NCI-H1694 (cell line): ENCODE measurements at places on chromosomes 12 and 14.

DNA sequence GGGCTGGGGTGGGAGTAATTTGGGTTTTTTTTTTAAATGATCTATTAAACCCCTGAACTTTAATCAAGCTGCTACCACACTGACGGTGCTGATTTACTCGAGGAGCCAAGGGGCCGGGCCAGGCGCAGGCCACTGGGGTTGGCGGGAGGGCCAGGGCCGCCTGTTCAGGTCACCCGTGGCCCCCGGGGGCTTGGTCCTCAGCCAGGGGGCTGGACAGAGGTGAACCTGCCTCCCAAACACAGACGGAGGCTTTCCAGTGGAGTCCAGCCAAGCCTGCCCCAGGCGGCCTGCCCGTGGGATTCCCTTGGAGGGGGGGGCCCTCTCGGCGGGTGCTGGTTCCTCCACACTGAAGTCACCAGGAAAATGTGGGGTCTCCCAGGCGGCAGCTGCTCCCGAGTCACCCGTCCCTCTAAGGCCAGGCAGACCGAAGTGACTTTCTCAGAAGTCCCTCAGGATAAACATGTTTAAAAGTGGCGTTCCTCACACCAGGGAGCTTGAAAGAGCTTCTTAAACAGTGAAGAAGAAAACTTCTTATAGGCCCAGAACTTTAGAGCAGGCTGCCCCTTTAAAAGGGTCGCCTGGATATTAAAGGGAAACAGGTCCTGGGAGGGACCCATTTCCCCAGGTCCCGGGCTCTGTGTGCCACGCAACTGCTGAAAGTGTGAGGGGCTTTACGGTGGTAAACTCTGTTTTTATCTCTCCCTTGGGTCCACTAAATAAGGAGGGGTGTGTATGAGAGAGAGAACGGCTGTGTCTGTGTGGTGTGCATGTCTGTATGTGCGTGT, 167.2 kb upstream of the GSC start:
- DNase-seq: peak; percentile 50

- no peak for DNase-seq
These were observed 162.7 kb upstream of the AMIGO2 start for GRCh38 chr12:47242426-47242825.

GRCh38 chr14:69484444-69485314, at the start of gene PLEKHD1:
Gene PLEKHD1 (plus strand): TSS chr14:69484728. CDS start chr14:69484966, 238 bp downstream.
- DNase-seq: no peak

- DNase-seq: peak; percentile 63
These were observed 79.9 kb upstream of the KCNA1 start for GRCh38 chr12:4829793-4830162.

DNA sequence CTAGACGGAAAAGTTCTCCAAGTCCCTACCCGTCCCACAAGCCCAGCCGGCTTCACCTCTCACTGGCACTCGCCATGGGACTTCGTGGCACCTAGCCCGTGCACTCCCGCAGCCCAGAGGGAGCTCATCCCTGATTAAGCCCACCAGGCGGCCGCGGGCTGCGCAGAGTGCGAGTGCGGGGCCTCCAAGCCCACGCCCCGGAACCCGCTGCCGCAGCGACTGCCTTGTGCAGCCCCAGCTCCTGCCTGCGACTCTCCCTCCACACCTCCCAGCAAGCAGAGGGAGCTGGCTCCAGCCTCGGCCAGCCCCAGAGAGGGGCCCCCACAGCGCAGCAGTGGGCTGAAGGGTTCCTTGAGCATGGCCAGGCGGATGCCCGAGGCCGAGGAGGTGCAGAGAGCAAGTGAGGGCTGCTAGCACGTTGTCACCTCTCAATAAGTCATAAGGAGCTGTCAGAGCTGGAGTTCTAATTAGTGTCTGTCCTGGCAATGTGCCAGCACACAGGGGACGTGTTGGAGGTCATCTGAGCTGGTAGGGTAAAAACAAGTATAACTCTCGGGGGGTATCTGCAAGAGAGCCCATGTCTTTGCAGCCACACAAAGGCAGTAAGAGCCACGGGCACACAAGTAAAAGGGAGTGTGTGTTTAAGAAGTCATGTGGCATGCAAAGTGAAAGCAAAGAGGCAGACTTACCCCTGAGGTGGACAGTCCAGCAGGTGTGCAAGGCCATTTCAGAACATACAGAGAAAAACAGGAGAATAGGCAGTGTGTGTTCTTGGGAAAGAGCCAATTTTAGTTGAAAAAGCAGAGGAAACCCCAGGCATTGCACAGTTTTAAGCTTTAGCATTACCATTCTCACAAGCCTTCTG, 27.1 kb upstream of the TMTC2 start:
- DNase-seq: no peak

GRCh38 chr12:23906329-23906728, 43.1 kb downstream of the SOX5 start:
- DNase-seq: peak; percentile 13

DNA sequence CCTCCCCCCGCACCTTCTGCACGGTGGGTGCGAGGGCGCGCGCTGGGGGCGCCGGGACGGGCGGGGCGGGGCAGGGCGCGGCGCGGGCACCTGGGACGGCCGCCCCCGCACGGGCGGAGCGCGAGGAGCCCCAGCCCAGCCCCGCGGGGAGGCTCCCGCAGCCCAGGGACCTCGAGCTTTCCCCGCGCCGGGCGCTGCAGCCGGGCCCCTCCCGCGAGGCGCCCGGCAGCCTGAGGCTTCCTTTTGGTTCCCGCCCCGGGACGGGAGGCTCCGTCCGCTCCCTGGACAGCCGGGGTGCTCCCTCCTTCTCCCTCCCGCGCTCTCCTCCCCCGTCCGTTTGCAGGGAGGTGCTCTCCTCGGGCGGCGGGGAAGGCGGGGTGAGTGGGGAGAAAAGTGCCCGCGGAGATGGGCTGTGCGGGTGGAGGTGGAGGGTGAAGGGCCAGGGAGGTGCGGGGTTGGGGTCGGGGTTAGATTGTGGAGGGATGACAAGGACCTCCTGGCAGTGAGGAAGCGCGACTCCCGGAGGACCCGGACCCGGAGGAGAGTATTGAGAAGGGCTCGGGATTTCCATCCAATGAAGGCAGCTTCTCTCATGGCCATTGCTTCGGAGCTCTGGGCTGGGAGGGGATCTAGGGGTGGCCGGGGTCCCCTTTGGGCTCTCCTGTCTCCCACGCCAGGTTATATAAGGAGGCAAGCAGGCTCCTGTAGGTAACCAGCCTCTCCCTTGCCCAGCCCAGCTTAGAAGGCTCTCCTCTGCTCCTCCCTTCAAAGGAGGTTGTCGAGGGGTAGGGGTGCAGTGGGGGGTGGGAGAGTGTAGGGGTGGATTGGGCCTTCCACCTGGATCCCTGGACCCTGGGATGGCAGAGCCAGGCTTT, 645 bp downstream of the JDP2 start:
- no peak for DNase-seq

GRCh38 chr14:103521438-103521950, 1.1 kb downstream of the CKB start:
- DNase-seq: no peak

GRCh38 chr14:50822501-50823042, 8.4 kb downstream of the NIN start:
- DNase-seq: no peak

GRCh38 chr14:100004392-100004791, 60.8 kb upstream of the EVL start:
- DNase-seq: peak; percentile 31

DNA sequence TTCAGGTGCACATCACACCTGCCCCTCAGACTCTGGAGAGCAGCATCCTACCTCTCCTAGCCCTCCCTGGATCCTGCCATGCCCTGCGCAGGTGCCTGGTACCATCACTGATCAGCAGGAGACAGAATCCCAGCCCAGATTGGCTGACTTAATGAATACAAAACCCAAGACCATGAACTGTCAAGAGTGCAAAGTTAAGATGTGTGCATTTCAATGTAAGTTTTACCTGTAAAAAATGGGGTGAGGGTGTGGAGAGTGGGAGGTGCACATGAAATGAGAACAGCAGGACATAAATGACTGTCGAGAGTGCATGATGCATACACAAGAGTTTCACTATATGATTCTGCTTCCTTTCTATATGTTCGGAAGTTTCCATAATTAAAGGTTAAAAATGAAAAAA, 57.9 kb upstream of the GPR68 start:
- DNase-seq: no peak

DNA sequence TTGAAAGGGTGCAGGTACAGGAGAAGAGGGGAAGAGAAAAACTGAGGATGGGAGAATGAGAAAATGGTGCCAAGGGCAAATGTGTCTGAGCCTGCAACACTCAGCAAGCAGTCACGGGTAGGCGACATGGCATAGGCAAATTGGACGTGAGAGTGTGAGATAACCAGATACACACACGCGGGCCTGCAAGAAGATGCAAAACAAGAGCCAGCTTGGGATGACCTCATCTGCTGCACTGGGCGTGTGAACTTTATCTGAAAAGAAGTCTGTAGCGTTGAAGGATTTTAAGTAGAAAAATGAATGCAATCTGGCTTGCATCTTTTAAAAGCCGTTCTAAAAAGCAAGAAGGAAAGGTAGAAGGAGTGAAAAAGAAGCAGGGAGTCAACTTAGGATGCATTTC, 160.4 kb downstream of the NTF3 start:
- DNase-seq: no peak

DNA sequence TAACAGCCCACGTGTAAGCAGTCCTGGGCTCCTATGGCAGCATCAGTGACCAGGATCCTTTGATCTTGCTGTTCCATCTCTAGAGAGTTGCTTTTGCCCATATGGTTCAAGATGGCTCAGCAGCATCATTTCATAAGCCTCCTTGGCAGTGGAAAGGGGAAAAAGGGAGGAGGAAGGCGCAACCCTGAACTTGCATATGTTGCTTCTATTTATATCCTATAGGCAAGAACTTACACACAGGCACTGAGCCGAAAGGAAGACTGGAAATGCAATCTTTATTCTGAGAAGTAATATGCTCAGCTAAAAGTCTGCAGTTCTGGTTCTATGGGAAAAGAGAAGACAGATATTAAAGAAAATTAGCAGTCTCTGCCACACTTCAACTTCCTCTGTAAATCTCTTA, 167.7 kb upstream of the PLXNC1 start:
- DNase-seq: no peak

DNA sequence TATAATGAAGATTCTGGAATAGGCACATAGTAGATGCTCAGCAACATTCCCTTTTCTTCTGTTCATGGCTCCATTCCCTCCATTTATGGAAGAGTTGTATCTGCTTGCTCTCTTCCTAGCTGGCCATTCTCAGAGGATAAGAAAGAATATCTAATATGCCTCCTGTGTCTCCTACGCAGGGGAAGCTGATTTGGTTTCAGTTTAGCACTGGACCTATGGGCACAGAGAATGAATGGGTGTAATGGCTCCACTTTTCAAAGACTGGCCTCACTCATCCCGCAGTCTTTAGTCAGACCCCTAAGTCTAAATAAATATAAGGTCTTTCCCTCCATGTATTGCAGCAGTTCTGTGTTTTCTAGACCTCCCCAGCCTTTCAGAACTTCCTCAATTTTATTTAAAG, 2.0 kb downstream of the PKP2 start:
- DNase-seq: no peak

- DNase-seq: no peak
These were observed at the start of gene VRTN for GRCh38 chr14:74348241-74348734. Gene VRTN (plus strand): TSS chr14:74348471. CDS start chr14:74356784, 8,313 bp downstream.

DNA sequence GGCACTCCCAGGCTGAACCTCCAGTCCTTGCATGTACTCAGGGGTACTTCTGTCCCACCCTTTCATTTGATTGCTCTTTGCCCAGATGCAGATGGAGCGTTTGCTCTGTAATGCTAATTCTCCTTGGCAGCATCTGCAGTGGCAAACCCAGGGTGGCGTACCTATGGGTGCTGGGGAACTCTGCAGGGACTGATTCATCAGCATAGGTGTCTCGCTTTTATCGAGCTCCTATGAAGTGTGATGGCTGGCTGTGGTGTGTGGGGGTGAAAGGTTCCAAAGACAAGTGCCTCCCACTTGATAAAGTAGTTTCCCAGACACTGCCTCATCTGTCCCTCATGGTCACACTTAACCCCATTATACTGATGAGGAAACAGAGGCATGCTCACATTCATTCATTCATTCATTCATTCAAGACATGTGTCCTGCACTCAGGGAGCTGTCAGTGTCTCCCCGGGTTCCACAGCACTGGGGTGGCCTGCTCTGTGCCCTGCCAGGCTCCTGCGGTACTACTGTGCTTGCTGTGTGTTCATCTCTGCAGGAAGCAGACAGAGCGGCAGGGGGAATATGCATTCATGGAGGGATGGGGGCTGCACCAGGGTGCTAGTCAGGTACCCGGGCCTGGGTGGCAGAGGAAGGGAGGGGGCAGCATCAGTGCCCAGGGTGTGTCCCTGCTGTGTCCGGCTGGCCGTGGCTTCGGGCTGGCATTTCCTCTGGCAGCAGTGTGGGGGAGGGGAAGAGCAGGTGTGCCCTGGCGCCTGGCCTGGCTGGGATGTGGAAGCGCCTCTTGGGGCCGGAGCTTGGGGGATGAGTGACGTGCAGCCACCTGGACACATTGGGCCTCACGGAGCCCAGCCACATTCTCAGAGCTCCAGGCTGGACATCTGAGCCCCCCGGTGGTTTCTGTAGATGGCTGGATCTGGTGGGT, 110.9 kb downstream of the TSPAN9 start:
- no peak for DNase-seq

DNA sequence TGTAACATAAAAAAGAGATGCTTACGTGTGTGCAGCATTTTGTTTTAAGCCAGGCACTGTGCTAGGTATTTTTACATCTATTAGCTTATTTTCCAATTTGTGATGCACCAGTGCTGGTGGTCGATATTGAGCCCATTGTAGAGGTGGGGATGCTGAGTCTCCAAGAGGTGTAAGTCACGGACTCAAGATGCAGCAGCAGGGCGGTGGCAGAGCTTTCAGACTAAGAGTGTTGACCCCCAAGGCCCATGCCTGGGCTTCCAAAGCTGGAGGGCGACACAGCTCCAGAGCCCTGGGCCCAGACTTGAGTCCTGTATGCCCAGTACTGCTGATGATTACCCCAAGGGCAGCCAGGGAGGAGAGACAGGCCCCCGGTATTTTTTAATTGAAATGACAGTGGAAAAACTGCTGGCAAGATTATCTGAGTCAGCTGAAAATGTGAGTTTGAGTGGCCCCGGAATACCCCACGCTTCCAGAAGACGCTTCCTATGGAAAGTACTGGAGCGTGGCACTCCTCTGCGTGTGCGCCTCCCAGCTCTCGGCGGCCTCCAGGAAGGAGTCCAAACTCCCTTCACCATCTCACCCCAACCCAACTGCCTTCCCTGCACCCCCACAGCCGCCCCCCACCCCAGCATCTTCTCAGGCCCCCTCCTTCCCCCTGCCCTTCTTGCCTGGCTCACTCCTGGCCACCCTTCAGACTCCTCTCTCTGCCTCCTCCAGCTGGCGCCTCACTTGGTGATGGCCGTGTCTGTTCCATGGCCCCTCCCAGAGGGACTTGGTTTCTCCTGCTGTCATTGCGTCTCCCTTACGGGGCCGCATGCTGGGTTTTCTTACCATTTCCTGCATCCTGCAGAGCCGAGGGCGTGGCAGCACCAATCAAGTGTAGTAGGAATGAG, 40.7 kb downstream of the ELK3 start:
- no peak for DNase-seq

- no peak for DNase-seq
These were observed 22.5 kb downstream of the MAX start for GRCh38 chr14:65079768-65080167.

DNA sequence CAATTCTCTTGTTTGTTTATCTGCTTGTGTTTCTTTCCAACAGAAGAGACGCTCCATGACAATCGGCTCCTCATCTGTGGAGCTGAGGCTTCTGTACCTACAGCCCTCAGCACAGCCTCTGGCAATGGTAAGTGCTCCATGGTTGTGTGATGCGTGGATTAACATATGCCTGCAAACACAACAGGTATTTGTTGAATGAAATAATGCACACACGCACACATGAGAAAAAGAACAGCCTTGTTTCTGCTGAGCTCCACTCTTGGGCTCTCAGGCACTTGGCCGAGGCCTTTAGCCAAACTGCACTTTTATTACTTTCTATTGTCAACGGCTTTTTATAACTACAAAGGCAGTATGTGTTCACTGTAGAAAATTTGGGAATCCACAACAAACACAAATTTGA, 120.4 kb upstream of the TMCC3 start:
- DNase-seq: no peak

- DNase-seq: peak; percentile 67
These were observed 15.1 kb upstream of the NEK9 start for GRCh38 chr14:75141967-75142366.
